ENCODE measurements at places on chromosomes 1 and 21.
A peak's percentile ranks its signal among the peaks of the same experiment; 100 is the strongest.

- DNase-seq, result no peak
Measured at GRCh38 chr21:33232291-33233034, 2.7 kb downstream of the IFNAR2 start.

DNA sequence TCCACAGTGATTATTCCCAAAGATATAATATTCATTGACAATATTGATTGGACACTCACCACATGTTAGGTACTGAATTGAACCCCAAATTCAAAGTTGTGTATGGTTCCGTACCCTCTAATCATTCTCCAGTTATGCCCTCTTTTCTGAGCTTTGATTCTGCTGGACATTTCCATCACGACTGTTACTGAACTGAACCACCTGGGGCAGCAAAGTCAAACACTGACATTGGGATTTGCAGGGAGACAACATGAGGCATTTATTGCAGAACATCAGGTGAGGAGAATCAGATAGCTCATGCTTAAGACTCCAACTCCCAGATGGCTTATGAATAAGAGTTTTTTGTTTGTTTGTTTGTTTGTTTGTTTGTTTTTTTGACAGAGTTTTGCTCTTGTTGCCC, 420.9 kb downstream of the DISC1 start:
- no peak for DNase-seq

GRCh38 chr1:169202791-169203665, 96.5 kb downstream of the ATP1B1 start:
- no peak for DNase-seq

DNA sequence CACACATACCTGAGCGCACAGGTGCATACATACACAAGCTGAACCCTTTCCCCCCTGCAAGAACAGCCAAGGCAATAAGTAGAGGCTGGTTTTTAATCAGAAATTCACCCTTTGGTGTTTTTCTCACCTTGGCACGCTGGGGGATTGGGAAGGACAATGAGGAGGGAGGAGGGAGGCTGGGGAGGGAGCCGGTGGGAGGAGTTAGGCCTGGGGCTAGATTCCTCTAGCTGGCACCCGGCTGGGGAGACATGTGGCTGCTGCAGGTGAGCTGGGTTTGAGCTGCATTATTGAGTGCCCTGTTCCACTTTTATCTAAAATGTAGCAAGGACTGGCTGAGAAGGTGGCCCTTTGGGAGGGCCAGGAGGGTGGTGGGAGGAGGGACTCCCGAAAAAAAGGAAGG, 97.8 kb upstream of the CSF3R start:
- no peak for DNase-seq

DNA sequence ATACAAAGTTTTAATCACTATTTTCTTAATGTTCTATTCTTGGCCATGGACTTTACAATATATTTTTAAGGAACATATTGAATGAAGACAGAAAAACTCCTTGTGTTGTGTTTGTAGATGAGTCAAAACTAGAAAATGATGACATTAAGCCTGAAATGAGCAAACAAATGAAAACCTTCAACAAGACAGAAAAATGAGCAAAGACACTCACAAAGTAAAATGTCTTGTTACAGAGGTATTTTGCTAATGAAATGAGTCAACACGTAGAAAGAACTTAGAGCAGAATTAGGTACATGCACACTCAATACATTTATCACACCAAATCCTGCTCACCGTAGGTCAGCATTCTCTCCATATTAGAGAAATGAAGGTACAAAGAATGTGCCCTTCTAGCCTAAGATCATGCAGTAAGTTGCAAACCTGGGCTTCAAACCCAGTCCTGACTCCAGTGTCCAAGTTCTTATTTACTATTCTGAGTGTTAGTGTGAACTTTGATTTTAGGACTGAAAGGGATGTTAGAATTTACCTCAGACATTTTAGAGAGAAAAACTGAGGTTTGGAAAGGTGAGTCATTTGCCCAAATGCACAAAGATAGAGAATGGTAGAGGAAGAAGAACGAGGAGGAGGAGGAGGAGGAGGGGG, 133.9 kb upstream of the SGIP1 start:
- no peak for DNase-seq

GRCh38 chr1:233897325-233898162, 6.9 kb upstream of the SLC35F3 start:
- no peak for DNase-seq

DNA sequence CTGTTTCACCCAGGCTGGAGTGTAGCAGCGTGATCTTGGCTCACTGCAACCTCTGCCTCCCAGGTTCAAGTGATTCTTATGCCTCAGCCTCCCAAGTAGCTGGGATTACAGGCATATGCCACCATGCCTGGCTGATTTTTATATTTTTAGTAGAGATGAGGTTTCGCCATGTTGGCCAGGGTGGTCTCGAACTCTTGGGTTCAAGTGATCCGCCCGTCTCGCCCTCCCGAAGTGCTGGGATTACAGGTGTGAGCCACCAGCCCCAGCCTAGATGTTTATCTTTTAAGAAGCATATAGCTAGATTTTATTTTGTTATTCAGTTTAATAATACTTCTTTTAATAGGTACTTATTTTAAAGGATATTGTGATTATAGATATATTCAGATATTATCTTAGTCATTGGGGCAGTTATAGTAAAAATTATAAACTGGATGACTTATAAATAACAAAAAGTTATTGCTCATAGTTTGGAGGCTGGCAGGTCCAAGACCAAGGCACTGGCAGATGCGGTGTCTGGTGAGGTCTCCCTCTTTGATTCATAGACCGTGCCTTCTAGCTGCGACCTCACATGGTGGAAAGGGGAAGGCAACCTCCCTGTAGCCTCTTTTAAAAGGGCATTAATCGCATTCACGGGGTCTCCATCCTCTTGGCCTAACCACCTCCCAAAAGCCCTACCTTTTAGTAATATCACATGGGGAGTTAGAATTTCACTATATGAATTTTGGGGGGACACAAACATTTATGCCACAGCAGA, 3.1 kb upstream of the KCNE2 start:
- no peak for DNase-seq

GRCh38 chr1:56399795-56400194, 179.6 kb downstream of the PLPP3 start:
- DNase-seq, result no peak

GRCh38 chr1:39317910-39318633, 113.6 kb downstream of the MACF1 start:
- no peak for DNase-seq

DNA sequence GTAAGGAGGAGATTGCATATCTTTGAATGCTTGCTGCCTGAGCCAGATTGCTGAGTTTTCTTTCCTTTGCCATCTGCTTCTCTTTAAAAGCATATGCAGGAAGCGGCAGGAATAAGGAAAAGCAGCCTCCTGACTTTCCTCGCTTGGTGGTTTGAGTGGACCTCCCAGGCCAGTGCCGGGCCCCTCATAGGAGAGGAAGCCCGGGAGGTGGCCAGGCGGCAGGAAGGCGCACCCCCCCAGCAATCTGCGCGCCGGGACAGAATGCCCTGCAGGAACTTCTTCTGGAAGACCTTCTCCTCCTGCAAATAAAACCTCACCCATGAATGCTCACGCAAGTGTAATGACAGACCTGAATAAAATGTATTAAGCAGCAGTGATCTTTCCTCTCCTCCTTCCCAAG, 1.5 kb downstream of the CORT start:
- DNase-seq, result no peak

GRCh38 chr1:110135666-110136065, 14.6 kb upstream of the SLC6A17 start:
- DNase-seq, result no peak

- no peak for DNase-seq
Measured at GRCh38 chr1:151502859-151503780, 8.1 kb upstream of the CGN start.

DNA sequence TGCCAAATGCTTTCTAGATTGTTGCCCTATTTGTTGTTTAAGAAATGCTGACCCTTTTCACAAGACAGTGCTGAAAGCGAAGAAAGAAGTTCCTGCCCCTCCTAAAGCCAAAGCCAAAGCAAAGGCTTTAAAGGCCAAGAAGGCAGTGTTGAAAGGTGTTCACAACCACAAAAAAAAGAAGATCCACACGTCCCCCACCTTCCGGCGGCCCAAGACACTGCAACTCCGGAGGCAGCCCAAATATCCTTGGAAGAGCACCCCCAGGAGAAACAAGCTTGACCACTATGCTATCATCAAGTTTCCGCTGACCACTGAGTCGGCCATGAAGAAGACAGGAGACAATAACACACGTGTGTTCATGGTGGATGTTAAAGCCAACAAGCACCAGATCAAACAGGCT, 55.7 kb downstream of the PSMG1 start:
- DNase-seq, result no peak

DNA sequence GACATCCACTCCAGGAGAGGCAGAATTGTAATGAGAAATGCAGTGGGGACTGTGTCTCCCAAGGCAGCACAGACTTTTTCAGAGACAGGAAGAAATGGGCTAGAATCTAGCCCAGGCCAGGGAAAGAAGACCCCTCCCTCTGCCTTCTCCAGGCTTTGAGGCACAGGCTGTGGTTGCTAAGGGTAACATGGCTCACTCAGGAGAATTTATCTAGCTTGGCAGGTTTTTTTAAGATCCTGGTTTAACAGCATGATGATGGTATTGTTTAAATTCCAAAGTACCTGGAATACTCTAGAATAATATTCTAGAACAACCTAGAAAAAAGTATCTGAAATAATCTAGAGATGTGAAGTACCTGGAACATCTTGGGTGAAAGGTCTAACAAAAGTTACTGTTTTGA, 125.6 kb downstream of the URB2 start:
- no peak for DNase-seq

GRCh38 chr21:40534886-40535285, 312.1 kb downstream of the DSCAM start:
- no peak for DNase-seq

DNA sequence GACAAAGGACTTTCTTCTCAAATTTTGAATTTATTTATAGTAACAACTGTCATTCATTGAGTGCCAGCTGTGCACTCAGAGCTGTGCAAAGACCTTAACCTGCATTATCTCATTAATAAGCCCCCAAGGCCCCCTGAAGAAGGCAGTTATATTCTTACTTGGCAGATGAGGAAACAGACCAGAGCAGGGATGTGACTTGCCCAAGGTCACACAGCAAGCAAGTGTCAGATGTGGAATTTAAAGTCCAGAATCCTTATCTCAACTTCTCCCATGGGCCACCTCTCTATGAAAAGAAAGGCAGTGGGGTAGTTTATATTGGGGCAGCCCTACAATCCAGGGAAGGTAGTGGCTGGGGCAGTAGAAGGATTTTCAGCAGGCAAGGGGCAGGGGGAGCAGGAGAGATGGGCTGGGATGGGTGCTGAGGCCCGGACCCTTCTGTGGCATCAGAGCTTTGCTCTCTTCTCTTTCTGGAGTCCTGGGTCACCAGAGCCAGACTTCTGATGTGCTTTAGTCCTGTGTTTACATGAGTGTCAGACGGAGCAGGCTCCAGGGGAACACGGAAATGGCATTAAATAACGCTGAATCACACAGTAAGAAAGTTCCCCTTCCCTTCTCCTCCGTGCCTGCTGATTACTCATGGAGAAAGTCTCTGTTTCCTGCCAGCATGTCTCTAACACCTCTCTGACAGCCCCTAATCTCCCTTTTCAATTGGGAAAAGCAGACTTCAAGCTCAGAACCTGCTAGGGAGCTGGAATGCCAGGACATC, 39.5 kb downstream of the EPHB2 start:
- DNase-seq, result peak; percentile 18

- DNase-seq, result no peak
Measured at GRCh38 chr1:152566681-152567080, at the start of gene LCE3E. LCE3E (minus strand) TSS chr1:152566780; CDS start chr1:152566208, 572 bp downstream.

- DNase-seq, result peak; percentile 40
Measured at GRCh38 chr1:1171546-1172340, 1.9 kb upstream of the TTLL10 start.

- DNase-seq, result no peak
Measured at GRCh38 chr1:36212782-36213181, 11.5 kb upstream of the THRAP3 start.

- DNase-seq, result no peak
Measured at GRCh38 chr21:15144026-15144425, 79.2 kb upstream of the NRIP1 start.

All from activated T-cell treated with anti-CD3 and anti-CD28 coated beads, Interleukin-2, amount 50 U/mL, for 48 hours (primary cell).